ENCODE measurements at places on chromosomes 2 and 18.

DNA sequence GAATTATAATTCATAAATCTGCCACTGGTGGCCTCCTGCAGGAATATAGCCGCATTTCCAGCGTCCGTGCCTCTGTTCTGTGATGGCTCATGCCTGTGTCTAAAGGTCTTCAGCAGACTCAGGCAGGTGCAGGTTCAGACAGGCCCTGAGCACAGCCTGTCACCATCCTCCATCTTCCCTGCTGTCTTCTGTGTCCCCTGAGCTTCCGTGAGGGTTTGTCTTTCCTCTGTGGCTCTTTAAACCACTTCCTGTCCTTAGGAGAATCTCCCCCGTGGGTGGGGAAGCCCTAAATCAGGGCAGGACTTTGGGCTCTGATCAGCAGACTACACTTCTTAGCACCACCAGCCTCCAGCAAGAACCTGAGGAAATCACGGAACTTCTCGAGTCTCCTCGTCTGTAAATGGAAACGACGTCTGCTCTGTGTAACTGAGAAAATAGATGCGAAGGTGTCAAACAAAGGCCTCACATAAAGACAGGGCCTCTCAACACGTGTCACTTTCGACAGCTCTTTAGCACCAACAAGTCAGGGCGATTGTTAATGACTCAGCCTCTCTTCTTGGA is 24.1 kb upstream of the NFATC1 start:
- no peak for DNase-seq

- DNase-seq = peak; percentile 65
Observed at GRCh38 chr18:3180325-3180724, 39.4 kb downstream of the MYOM1 start.

- DNase-seq = peak; percentile 84
Observed at GRCh38 chr18:23302851-23303527, 150.1 kb upstream of the RIOK3 start.

DNA sequence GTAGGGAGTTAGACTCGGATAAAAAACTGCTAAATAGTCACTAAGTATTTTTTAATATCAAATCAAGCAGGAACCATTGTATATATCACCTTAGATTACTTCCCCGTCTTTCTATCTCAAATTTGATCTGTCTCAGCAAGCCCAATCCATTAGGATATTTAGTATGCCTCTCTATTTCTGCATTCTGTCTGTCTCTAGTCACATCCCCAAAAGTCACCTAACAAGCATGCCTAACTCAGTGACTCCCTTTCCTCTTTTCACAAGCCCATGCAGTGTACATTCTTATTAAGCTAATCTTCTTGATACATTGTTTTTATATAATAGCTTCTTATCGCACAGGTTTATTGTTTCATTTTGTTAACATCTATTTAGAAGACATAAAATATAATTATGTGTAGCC is 57.8 kb downstream of the PDE1A start:
- DNase-seq = no peak

GRCh38 chr18:31057051-31057450 is 14.5 kb upstream of the DSC3 start:
- no peak for DNase-seq
